Smooth muscle cell of trachea (primary cell): ENCODE measurements at places on chromosomes 16 and 17. TPM values are rescaled to one million over a fixed set of nuclear protein-coding genes. Genes with fewer than 3 reads are reported as not detected.

C1QTNF1 gene
- 6.3 and 79.2 TPM in 2 replicates for total RNA-seq

TERB1 gene
- not detected in 2 replicates for total RNA-seq

TBC1D3H gene
- not detected in 2 replicates for total RNA-seq

SEZ6L2 gene
- total RNA-seq, result 4.1 and 21.5 TPM in 2 replicates
